ENCODE measurements at places on chromosomes 3 and 15.

DNA sequence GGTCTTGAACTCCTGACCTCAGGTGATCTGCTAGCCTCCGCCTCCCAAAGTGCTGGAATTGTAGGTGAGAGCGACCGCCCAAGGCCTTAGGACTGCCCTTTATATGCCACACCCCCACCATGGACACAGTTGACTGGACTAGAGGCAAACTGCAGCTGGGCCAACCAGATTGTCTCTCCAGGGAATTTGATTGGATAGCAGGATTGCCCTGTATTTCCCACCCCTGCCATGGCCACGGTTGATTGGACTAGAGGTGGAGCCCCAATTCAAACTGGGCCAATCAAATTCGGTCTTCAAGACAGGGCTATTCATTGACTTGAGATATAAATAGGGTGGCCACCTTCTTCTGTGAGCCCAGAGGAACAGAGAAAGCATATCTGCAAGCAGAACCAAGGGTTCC, 6.9 kb upstream of the CLPX start:
- no peak for DNase-seq

DNA sequence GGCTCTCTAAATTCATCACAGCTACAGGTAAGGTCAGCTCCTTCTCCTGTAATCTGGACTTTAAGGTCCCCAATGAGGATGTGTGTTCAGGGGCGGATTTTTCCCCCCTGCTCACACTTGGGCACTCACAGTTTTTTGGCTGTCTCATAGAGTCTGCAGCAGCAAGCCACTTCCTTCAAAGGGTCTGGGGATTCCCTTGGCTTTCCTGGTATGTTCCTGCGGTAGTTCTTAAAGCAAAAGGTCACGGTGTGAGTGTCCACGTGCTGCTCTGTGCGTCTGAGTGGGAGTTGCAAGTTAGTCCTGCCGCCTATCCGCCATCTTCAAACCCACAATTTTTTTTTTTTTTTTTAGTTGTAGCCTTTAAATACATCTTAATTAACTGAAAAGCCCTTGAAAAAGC, 15.4 kb upstream of the CFAP20DC start:
- DNase-seq = no peak

- DNase-seq = no peak
These were observed 17.6 kb upstream of the PAQR9 start for GRCh38 chr3:142981108-142981507.

GRCh38 chr3:77935418-77935817, 895.5 kb downstream of the ROBO2 start:
- DNase-seq = no peak

DNA sequence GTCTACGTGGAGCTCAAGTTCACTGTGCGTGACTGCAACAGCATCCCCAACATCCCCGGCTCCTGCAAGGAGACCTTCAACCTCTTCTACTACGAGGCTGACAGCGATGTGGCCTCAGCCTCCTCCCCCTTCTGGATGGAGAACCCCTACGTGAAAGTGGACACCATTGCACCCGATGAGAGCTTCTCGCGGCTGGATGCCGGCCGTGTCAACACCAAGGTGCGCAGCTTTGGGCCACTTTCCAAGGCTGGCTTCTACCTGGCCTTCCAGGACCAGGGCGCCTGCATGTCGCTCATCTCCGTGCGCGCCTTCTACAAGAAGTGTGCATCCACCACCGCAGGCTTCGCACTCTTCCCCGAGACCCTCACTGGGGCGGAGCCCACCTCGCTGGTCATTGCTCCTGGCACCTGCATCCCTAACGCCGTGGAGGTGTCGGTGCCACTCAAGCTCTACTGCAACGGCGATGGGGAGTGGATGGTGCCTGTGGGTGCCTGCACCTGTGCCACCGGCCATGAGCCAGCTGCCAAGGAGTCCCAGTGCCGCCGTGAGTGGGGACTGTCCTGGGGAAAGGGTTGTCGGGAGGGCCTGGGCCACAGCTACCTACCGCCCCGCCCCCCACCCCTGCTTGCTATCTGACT, 11.2 kb downstream of the EPHB3 start:
- DNase-seq = no peak

DNA sequence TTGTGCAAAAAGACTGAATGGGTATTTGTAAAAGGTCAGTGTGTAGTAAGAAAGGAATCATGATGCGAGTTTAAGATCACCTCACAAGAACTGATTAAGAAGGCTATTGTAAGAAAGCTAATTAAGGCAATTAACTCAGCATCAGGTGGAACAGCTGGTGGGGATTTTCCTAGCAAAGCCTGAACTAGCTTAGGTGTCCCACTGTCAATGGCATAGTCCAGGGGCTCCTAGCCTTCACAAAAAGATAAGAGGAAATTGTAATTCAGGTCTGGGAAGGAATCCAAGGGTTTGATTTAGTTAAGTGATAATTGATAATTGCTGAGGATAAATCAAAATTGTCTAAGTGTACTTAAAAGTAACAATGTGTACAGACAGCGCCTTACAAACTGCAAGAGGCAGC, 901.6 kb downstream of the TUSC7 start:
- DNase-seq = no peak

DNA sequence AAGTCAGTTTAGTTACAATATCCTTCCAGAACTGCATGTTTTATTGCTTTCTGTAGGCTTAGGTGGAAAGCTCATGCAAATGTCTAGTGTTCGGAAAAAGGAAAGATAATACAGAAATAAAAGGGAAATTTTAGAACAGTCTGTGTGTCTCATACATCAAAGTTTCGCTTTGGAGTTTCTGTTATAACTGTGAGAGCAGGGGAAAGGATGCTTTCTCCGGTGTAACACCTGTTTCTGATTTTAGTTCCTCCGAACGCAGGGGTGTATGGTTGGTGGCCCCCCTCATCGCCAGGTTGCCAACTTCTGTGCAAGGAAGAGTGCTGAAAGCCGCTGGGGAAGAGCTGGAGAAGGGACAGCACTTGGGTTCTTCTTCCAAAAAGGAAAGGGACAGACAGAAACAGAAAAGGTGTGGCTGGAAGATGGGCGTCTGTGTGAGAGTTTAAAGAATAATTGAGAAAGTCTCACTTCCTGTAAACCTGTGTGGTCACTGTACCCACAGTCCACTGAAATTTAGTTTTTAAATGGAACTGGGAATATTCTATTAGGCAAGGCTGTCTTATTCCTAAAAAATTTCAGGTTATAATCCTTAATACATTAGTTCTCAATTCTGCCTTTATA, 6.7 kb downstream of the P2RY12 start:
- DNase-seq = no peak

Data from GOT3 (cell line).